Upper lobe of left lung (tissue), 6 donors: ENCODE measurements at places on chromosomes 4 and X. TPM values are rescaled to one million over a fixed set of nuclear protein-coding genes. Genes with fewer than 3 reads are reported as not detected.

DNA sequence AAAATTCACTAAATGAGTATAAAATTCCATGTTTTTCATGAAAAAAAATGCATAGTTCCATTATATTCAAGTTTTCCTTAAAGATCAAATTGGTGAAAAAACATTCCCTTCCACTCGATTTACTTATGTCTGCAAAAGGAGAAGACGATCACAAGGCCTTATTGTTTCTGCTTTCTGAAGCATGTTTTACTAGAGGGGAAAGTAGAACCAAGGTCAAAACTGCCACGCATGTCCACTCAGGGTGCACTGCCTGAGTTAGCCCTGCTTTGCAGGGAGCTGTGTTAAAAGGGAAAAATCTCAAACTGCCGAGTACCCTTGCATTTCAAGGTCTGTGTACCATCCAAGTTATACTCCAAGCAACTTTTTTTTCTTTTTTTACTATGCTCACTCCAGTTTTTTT is 57.2 kb downstream of the TRAPPC11 start:
- no peak for DNase-seq

GRCh38 chr4:15754323-15754722 is 23.8 kb upstream of the CD38 start:
- no peak for DNase-seq

- DNase-seq = peak; percentile 61
Observed at GRCh38 chrX:40169193-40170101, 71.7 kb upstream of the BCOR start.

GRCh38 chr4:6658597-6659075 is 18.2 kb downstream of the MRFAP1 start:
- DNase-seq = no peak

Gene NXF2B
- not detected for total RNA-seq

Gene CYBB
- total RNA-seq = 31.8 TPM

Gene TREX2
- 0.97 TPM for total RNA-seq
